ENCODE measurements at places on chromosomes 5 and 9. TPM values are rescaled to one million over a fixed set of nuclear protein-coding genes. Genes with fewer than 3 reads are reported as not detected.

DNA sequence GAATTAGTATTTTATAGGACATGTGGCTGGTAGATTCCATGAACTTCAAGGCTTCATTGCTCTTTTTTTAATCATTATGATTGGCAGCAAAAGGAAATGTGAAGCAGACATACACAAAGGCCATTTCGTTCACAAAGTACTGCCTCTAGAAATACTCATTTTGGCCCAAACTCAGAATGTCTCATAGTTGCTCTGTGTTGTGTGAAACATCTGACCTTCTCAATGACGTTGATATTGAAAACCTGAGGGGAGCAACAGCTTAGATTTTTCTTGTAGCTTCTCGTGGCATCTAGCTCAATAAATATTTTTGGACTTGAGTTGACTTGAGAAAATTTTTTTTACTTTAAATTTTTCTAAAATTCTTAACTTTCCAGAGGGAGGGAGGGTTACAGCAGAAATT is 12.4 kb downstream of the KCNV2 start:
- no peaks in the 10 kb centered on the region for H3K4me1 ChIP-seq
- DNase-seq, result no peak
- H3K4me3 ChIP-seq, result no peak overlapping the region
- no peak overlapping the region for H3K27ac ChIP-seq
- no peaks in the 10 kb centered on the region for H3K36me3 ChIP-seq
- H3K27me3 ChIP-seq, result no peaks in the 10 kb centered on the region

Gene NOP16
- 76.2 TPM for total RNA-seq

Gene NUTM2G
- not detected for total RNA-seq

GRCh38 chr5:123088031-123088805 is 823 bp upstream of the PRDM6 start:
- no peak for DNase-seq
- H3K4me1 ChIP-seq, result no peaks in the 10 kb centered on the region
- peak overlapping the region; percentile 41 for H3K4me3 ChIP-seq
- H3K36me3 ChIP-seq, result no peaks in the 10 kb centered on the region
- no peak overlapping the region for H3K27ac ChIP-seq

DNA sequence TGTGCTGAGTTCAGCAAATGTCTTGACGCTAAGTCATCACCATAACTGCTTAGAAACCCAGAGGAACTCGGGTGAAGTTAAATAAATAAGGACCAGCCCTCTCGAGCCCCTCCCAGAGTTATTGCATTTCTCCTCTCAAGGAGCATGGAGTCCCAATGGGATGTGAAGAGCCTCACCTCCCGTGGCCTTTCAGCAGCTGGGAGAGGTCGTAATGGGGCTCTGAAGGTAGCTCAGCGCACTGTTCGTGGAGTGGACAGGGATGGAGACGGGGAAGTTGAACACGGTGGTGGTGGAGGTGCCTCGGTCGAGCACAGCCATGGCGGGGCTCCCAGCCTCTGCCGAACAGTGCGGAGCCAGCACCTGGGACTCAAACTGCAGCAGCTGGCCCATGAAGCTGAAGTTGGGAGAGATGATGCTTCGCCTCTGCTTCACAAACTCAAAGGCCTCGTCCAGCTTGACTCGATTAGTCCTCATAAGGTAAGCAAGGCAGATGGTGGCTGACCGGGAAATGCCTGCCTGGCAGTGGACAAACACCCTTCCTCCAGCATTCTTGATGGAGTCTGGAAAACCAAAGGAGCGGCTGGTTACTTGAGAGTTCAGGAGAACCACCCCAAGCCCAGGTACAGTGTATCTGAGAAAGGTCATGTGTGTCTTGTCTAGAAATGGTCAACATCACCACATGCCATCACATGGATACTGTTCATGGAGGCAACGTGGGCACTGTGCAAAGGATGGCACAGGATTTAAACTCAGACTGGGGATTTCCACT is 2.2 kb downstream of the DUSP1 start:
- DNase-seq, result peak; percentile 69
- H3K4me3 ChIP-seq, result peak overlapping the region; percentile 97
- peaks cover 17% of the 10 kb centered on the region for H3K36me3 ChIP-seq
- H3K27me3 ChIP-seq, result no peaks in the 10 kb centered on the region
- peaks cover 58% of the 10 kb centered on the region for H3K4me1 ChIP-seq
- peak overlapping the region; percentile 94 for H3K27ac ChIP-seq

Gene DIPK1B
- 10.6 TPM for total RNA-seq

GRCh38 chr5:76544268-76544926 is 78.8 kb downstream of the F2RL2 start:
- no peak overlapping the region for H3K4me3 ChIP-seq
- H3K36me3 ChIP-seq, result no peaks in the 10 kb centered on the region
- H3K4me1 ChIP-seq, result no peaks in the 10 kb centered on the region
- H3K27me3 ChIP-seq, result peaks cover 2% of the 10 kb centered on the region

GRCh38 chr9:110049699-110050450 is 158.1 kb downstream of the C9orf152 start:
- peak overlapping the region; percentile 77 for H3K4me3 ChIP-seq
- no peak for DNase-seq
- H3K27me3 ChIP-seq, result no peaks in the 10 kb centered on the region
- no peak overlapping the region for H3K27ac ChIP-seq
- no peaks in the 10 kb centered on the region for H3K4me1 ChIP-seq
- H3K36me3 ChIP-seq, result no peaks in the 10 kb centered on the region

- H3K27me3 ChIP-seq, result no peaks in the 10 kb centered on the region
- peaks cover 15% of the 10 kb centered on the region for H3K4me1 ChIP-seq
- H3K4me3 ChIP-seq, result peak overlapping the region; percentile 14
- no peak for DNase-seq
Observed at GRCh38 chr5:15008921-15009320, 137.3 kb upstream of the ANKH start.

Gene SLC4A9
- not detected for total RNA-seq

GRCh38 chr5:111942661-111943401 is 185.8 kb upstream of the NREP start:
- no peak for DNase-seq
- no peaks in the 10 kb centered on the region for H3K27me3 ChIP-seq
- H3K4me1 ChIP-seq, result no peaks in the 10 kb centered on the region
- H3K4me3 ChIP-seq, result no peak overlapping the region

DNA sequence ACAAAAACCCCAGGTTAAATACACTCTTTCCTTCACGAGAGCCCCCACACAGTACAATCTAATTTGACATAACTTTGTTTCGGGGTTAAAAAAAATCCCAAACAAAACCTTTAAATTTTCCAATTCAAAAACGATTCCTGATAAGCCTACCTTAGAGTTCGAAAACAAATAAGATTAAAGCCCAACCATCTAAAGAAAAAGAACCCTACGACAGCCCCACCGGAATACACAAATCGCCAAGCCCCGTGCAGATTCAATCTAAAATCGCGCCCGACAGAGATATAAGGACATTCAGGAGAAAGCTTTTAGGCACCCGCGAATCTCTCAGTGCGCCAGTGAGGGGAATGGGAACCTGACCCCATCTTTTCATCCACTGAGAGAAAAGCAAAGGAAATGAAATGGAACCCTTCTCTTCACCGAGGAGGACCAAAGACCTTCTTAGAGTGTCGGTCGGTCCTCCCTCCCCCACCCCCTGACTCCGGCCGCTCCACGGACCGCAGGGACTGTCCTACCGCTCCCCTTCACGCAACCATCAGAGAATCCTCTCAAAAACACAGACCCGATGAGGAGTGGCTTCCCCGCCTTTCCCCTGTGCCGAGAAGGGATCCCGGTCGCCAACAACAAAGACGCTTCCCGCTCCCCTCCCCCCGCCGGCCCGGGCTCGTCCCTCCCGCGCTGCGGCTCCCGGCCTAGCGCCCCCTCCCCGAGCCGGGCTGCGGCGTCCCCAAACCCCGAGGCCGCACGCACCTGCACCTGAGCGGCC is 925 bp downstream of the ABHD17B start:
- H3K36me3 ChIP-seq, result peaks cover 12% of the 10 kb centered on the region
- no peaks in the 10 kb centered on the region for H3K27me3 ChIP-seq
- DNase-seq, result no peak
- H3K27ac ChIP-seq, result peak overlapping the region; percentile 82

- no peak overlapping the region for H3K4me3 ChIP-seq
- DNase-seq, result no peak
- H3K36me3 ChIP-seq, result no peaks in the 10 kb centered on the region
- no peak overlapping the region for H3K27ac ChIP-seq
- no peaks in the 10 kb centered on the region for H3K4me1 ChIP-seq
- H3K27me3 ChIP-seq, result no peaks in the 10 kb centered on the region
Observed at GRCh38 chr5:145791866-145792265, 43.3 kb downstream of the PRELID2 start.

- no peaks in the 10 kb centered on the region for H3K27me3 ChIP-seq
- no peaks in the 10 kb centered on the region for H3K4me1 ChIP-seq
- no peak overlapping the region for H3K4me3 ChIP-seq
Observed at GRCh38 chr5:127863610-127864395, 160.6 kb downstream of the CCDC192 start.

DNA sequence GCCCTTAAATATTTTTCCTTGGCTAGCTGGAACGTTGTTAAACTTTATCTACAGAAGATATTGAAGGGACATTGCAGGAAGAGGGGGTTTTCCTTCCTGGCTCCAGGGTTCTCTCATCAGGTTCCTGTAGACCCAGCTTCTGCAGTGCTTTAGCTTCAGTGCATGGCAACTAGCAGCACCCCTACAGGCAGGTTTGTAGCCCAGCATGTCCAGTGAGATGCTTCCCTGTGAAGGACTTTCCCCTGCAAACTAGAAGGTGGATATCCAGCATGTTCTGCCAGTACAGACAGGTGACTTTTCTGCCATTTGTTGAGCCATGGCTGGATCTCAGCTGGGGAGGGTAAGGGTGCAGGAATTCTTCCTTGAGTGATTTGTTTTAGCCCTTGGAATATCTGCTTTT is 10.4 kb downstream of the CCL28 start:
- DNase-seq, result no peak
- no peak overlapping the region for H3K27ac ChIP-seq
- no peak overlapping the region for H3K4me3 ChIP-seq
- no peaks in the 10 kb centered on the region for H3K27me3 ChIP-seq
- no peaks in the 10 kb centered on the region for H3K4me1 ChIP-seq
- H3K36me3 ChIP-seq, result no peaks in the 10 kb centered on the region

Gene CENPP
- total RNA-seq, result 6.7 TPM

DNA sequence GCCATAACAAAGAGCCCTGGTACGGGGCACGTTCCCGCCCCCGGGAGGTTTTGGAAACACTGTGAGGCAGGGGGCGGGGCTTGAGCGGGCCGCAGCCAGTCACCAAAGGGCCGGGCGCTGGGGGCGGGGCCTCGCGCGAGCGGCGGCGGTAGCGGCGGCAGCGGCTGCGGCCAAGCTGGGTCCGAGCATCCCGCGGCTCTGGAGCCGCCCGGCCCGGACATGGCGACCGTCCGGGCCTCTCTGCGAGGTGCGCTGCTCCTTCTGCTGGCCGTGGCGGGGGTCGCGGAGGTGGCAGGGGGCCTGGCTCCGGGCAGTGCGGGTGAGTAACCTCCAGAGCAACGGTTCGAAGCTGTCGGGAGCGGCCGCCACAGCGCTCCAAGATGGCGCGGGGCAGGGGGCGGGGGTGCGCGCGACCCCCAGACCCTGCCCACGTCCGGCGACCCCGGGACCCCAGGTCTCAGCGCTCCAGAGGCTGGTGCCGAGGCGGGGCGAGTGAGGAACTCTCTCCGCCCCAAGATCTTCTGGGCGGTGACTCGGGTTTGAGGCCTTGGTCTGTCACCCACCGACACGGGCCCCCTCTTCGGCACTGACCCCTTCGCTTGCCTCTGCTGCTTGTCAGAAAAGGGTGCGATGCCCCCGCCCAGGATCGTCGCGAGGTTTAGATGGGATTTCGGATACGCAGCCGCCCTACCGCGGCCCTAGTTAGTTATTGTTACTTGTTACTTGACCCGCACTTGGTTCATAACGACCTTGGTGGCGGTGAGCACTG is at the start of gene RECK:
TSS of gene RECK (plus strand) at position 134 of the 769 bp plus-strand sequence. CDS start at position 220, 86 bp downstream.
- DNase-seq, result peak; percentile 30
- H3K4me3 ChIP-seq, result peak within 1 kb of the TSS; percentile 61
- H3K4me1 ChIP-seq, result peaks cover 9% of the 10 kb centered on the region
- peaks cover 7% of the 10 kb centered on the region for H3K27me3 ChIP-seq
- H3K36me3 ChIP-seq, result no peaks in the 10 kb centered on the region

Gene CDC20B
- 0.08 TPM for total RNA-seq

DNA sequence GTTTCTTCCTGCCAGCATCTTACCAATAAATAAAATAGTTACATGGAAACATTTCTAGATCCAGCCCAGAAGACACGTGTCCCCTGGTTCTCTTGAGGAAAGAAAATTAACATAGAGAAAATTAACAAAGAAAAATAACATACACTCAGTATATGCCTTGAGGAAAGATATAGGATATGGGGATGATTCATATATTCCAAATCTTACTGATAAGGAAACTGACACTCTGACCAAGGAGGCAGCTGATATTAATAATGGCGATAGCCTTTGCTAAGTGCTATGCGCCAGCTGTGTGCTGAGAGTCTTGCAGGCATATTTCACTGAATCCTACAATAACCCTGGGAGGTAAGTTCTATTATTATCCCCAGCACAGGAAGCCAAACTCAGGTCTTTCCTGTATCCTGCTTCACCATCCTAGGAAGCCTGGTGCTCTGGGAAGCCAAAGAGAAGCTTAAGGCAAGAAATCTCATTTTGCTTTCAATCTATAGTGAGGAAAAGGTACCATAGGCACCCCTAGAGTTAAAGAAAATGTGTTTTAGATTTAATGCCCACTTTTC is 302.7 kb upstream of the NREP start:
- H3K4me3 ChIP-seq, result no peak overlapping the region
- H3K4me1 ChIP-seq, result no peaks in the 10 kb centered on the region
- no peak for DNase-seq

GRCh38 chr9:137786511-137786920 is 91.1 kb upstream of the CACNA1B start:
- no peak overlapping the region for H3K27ac ChIP-seq
- H3K27me3 ChIP-seq, result no peaks in the 10 kb centered on the region
- no peaks in the 10 kb centered on the region for H3K36me3 ChIP-seq
- H3K4me1 ChIP-seq, result no peaks in the 10 kb centered on the region

Data from Panc1 (cell line).